ENCODE measurements at places on chromosomes 3 and 15.

- DNase-seq, result no peak
Measured at GRCh38 chr15:95609096-95609495, 721.4 kb upstream of the NR2F2 start.

GRCh38 chr15:22968366-22968765, 11.8 kb downstream of the CYFIP1 start:
- no peak for DNase-seq

DNA sequence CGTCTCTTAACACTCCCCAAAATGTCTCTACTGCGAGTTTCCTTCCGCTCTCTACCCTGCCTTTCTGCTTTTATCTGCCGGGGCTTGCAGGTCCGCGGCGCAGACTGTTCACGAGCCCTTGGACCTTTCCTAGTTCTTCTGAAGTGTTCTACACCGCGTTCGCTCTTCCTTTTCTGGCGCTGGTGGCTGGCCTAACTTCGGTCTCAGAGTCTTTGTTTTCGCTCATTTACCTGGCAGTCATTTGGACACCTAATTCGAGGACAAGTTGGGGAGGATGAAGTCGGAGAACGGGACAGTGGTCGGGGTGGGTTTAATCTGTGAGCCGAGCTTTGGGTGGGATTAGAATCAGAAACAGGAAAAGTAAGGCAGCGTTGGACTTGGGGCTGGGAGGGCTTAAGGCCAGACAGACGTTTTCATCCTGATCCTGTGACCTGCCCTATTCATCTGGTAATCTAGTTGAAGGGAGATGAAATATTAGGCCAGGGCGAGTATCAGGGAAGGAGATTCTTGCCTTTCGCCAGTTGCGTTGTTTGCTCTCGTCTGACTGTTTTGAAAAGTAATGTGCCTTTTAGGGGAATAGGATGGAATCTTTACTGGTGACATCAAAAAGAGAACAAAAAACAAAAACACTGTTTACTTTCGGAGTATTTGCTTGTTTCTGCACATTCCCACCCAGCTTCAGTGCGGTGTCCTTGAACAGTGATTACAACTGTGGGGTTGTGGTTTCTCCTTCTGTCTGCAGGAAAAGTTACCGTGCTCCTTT, 1.8 kb downstream of the DIPK2A start:
- DNase-seq, result peak; percentile 63

DNA sequence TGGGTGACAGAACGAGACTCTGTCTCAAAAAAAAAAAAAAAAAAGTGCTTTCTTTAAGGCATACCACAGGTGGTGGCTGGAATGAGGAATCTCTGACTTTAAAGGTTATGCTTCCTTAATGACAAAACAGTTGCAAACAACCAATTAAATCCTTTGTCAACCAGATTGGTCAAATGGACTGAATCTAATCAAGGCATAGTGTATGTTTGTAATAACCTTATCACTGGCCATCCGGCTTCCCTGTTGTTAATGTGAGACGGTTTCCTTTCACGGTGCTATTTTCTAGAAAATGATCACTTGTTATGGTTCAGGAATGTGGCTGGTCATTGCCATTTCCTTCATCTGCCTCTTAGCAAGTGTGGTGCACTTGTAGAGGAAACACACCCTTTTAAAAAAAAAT, 75.9 kb downstream of the FLNB start:
- no peak for DNase-seq

DNA sequence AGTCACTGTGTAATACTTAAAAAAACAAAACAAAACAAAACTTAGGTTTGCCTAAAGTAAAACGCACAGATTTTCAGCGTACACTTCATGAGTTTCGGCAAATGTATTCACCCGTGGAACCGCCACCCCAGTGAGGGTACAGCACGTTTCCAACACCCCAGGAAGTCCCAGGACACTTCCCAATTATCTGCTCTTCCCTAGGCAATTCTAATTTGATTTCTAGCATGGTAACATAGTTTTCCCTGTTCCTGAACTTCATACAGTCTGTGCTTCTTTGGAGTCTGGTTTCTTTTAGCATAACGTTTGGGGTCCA, 497 bp upstream of the CLASP2 start:
- DNase-seq, result no peak

DNA sequence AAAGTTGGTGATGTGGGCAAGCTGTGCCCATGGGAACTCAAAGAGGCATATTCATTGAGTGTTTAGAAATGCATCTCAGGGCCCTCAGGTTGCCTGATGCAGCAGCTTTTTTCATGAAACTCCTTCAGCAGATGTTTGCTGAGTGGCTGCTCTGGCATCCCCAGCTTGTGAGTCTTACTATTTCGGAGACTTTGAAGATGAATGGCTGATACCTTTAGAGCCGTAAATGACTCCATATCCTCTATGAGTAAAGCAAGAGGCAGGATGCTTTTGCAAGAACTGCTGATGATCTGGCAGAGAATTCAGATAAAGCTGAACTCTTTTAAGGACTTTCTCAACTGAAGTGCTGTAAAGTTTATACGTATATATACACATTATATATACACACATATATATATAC, 384.3 kb downstream of the CACNA2D3 start:
- no peak for DNase-seq

DNA sequence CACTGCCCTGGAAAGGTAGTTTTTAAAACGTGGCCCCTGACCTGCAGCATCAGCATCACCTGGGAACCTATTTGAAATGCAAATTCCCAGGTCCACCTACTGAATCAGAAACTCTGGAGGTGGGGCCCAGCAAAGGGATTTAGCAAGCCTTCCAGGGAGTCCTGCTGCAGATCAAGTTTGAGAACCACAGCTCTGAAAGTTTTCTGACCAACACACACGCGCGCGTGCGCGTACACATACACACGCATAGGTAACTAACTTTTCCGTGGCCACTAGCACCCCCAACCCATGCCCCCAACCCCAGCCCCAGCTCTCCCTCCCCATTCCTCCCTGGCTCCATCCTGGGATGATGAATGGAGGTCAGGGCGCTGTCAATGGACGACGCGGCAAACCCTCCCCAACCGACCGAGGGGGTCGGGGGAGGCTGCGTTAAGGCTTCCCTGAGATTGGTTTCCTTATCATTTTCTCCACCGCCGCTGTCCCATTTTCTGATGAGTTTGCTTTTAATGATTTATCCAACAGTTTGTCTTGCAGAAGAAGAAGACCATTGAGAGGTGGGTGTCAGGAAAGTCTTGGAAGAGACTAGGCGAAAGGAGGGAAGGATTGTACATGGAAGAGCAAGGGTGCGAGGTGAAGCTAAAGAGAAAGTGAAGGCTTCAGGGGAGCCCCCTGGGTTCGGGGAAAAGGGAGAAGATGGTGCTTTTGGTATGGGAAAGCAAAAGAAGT, 590 bp upstream of the BOC start:
- no peak for DNase-seq

DNA sequence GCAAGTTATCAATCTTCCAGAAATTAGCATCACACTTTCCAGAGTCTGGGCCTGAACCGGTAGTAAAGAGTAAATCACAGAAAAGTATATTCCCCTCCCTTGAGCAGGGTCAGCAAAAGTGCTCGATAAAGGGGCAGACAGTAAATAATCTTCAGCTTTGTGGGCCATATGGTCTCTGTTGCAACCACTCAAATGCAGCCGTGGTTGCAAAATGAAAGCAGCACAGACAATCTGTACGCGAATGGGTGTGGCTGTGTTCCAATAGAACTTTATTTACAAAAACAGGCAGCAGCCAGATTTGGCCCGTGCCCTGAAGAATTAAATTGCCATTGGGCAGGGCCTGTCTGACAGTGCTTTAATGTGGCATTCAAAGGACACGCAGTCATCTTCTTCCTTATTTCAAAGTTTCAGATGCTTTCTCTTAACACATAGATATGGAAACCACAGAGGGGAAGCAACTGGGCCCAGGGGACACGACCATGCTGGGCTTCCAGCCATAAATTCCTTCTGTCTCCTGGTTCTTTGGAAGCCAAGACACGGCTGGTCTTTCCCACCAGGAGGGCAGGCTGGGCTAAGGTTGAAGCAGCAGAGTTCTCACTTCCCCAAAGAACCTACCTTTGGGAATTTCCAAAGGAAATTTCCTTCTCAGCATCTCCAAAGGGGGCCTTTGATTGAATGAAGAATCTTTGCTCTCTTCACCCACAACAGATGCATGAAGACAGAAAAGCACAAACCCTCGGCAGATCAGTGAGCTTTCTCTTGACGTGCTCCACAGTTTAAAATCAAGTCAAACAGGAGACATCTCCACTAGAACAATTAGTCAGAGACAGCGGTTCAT, 489.8 kb upstream of the PROK2 start:
- DNase-seq, result no peak

DNA sequence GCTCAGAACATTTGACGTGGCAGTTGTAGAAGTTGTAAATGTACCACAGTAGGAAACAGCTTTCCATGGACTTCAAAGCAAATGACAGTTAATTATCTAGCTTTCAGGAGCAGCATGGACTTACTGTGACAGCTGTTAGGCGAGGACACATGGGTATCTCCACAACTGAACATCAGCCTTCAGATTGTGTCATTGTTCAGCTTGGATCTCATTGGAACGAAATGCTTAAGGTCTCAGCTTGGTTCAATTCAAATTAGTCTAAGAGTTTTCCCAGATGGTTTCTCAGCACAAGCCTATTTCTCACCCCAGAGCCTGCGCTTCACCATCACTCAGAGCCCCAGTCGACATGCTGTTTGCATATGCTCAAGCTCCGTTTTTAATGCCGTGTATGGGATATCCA, 21.1 kb upstream of the GYG1 start:
- DNase-seq, result no peak

GRCh38 chr15:51492528-51492927, 130.0 kb downstream of the DMXL2 start:
- no peak for DNase-seq

- no peak for DNase-seq
Measured at GRCh38 chr15:100703671-100704070, 101.3 kb downstream of the ASB7 start.

GRCh38 chr3:149954812-149955211, 15.9 kb downstream of the PFN2 start:
- DNase-seq, result no peak

- no peak for DNase-seq
Measured at GRCh38 chr3:173340626-173341025, 56.9 kb upstream of the NLGN1 start.

DNA sequence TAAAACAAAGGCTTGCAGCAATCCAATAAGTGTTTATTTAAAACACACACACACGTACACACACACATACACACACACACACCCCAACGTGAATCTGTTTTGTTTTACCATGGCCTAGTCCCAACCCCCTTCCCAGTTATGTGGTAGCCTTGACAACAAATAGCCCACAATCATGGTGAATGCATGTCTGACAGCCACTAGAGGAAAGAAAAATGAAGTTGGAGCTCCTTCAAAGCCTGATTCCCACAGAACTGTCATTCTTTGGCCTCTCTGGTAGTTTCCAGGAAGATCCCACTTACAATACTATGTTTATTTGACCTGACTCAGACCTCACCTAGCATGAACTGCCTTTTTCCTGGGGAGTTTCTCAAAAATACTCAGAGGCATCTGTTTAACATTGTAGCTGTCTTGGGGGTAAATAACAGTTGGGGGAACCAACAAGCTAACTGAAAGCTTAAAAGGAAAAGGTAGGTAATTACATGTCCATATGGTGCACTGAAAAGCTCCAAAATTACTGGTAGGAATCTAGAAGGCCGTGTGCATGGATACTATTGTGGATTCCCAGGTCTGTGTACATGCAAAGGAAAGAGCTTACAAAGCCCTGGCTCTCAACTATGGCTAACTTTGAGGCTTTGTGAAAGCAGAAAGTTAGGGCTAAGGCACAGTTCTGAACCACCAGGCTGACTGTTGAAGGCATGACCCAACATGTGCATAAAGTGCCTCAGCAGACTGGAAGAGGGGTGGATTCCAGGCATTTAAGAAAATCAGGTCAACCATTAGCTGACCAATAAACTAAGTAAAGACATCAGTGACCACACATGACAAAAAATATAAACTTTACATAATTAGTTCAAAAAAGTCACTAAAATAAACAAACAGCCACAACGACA, 65.3 kb downstream of the FAIM start:
- DNase-seq, result no peak

DNA sequence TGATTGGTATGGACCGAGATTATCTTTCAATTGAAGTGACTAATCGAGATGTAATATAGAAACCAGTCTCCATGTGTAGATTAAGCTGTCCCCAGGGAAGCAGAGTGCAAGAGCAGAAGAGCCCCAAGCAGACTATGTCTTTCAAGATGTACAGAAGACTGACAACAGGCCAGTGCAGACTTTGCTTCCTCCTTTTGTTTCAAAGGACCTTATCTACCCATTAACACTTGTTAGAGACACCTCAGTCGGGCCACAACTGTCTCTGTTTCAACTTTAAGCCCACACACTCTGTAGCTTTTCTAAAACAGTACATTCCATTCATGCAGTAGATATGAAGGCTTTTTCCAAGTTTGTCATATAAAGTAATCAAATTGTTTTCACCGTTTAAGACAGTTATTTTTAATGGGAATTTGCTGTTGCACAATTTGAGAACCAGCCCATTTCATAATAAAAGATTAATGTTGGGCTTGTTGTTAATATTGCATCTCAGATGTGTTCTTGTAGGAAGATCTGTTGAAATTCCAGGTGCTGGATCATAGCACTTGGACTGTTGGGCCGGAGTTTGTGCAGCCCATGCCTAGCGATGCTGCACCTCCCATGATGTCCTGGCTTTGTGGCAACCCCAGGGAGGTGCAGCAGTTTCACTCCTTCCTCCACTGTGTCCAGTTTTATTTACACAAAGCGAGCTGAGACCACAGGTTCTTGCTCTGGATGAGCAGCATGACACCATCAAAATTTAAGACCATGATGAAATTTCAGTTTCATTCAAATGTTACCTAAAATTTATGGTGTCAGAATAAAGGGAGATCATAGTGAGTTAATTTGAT, 12.4 kb downstream of the GORASP1 start:
- no peak for DNase-seq

- no peak for DNase-seq
Measured at GRCh38 chr3:172288651-172289050, 159.6 kb downstream of the GHSR start.

DNA sequence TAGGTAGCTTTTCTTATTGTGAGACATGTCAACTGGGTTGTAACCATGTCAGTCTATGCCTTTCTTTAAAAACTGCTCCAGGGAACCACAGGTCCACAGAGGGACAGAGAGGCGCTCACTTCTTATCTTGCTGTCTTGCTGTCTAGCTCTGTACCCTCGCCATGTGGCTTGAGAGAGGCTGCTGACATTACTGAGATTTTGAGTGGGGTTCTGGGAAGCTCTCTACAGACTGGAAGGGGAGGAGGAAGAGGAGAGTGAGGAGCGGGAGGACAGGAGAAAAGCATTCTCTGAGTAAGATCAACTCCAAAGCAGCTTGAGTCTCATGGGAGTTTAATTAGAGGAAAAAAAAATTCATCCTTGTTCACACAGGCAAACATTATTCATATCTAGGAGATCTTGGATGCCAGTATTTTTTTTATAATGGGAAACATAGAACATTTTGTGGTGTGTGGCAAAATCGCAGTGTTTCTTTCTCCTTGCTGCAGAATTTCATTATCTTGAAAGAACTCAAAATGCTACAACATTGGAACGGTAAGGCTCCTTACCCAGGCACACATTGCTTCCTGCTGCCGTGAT, 1037.0 kb upstream of the NR2F2 start:
- no peak for DNase-seq

GRCh38 chr15:70636540-70637165, 126.7 kb downstream of the UACA start:
- peak; percentile 16 for DNase-seq

GRCh38 chr3:25214034-25214433, 214.0 kb upstream of the RARB start:
- no peak for DNase-seq

- DNase-seq, result no peak
Measured at GRCh38 chr3:112497897-112498548, 1.2 kb downstream of the BTLA start.

- no peak for DNase-seq
Measured at GRCh38 chr3:55203006-55203405, 275.1 kb upstream of the LRTM1 start.

All from HCT116 (cell line).